Germinal center (tissue), 1 donor: ENCODE measurements at places on chromosomes 12 and 14.

GRCh38 chr12:66058554-66058953 is 72.0 kb downstream of the LLPH start:
- no peak for DNase-seq

DNA sequence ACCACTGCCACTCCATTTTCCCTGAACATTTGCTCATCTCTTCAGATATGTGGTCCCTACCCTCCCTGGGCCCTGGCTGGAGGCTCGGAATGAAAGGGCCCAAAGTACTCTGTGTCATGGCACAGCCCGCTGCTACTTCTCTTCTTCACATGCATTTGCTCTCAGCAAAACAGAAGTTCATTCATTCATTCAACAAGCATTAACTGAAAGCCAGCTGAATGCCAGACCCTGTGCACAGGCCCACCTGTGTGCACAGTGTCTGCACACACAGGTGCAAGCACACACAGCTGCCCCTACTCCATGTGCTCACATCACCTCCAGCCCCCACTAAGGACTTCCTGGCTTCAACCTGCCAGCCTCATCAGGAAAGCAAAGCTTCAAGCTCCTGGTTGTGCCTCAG is 7.8 kb downstream of the WNT1 start:
- no peak for DNase-seq

GRCh38 chr14:61812347-61813095 is 50.3 kb downstream of the SNAPC1 start:
- DNase-seq: peak; percentile 45

DNA sequence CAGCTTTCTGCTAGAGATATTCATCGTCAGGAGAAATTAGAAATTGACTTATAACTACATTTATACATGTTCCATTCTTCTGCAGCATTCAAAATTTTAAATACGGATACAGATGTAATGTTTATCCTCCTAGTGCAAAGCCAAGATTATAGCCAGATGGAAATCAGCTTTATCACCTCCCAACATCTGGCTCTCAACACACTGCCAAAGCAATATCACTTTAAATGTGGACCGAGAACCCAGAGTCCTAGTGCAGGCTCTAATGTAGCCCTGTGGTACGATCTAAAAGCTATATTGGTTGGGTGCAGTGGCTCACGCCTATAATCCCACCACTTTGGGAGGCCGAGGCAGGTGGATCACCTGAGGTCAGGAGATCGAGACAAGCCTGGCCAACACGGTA is 6.5 kb downstream of the MLH3 start:
- no peak for DNase-seq

GRCh38 chr14:89588840-89589296 is 171.8 kb upstream of the FOXN3 start:
- DNase-seq: no peak

DNA sequence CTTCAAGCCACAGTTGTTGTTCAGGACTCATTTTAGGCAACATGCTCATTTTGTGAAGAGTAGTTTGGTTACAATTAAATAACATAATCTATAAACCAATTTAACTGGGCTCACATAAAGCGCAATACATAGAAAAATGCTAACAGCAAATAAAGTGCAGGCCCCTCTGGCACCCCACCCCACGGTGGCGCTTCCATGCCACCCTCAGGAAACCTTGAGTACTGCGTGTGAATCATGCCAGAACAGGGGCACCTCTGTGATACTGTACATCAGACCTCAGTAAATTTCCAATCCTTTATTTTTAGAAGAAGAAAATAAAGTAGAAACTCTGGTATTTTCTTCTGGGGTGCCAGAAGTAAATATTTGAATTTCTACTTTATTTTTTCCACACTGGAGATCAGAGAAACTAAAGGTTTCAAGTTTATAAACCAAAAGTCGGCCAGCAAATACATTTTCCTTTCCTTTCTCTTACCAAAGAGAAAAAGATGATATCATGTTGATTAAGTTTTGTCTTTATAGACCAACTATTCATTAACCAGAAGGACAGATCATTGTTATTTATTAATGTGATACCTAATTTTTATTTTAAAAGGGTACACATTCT is 316.8 kb downstream of the PAWR start:
- DNase-seq: peak; percentile 19

- DNase-seq: no peak
These were observed 30.5 kb upstream of the GRIP1 start for GRCh38 chr12:66709457-66709773.

- DNase-seq: no peak
These were observed 122.5 kb downstream of the PHLDA1 start for GRCh38 chr12:75908961-75909605.

GRCh38 chr14:34425095-34425851 is 36.8 kb downstream of the SPTSSA start:
- DNase-seq: no peak

GRCh38 chr12:109928058-109928656 is 28.1 kb downstream of the TCHP start:
- DNase-seq: no peak

DNA sequence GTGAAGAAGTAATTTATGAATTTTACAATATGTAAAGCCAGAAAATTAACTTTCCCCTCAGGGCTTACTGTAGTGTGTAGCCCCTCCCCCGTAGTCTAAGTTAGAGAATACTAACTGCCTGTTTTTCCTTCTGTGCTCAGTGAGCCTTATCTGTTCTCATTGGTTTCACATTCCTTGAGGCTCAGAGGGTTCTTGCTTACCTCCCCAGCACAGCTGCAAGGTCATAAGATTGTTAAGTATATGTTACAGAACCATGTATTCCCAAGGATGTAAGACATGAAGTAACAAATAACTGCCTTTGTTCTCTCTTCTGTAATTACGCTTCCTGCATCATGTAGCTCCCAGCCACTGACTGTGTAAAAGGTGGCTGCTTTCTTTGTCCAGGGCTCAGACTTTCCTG is 1351.1 kb downstream of the TMEM121 start:
- no peak for DNase-seq

DNA sequence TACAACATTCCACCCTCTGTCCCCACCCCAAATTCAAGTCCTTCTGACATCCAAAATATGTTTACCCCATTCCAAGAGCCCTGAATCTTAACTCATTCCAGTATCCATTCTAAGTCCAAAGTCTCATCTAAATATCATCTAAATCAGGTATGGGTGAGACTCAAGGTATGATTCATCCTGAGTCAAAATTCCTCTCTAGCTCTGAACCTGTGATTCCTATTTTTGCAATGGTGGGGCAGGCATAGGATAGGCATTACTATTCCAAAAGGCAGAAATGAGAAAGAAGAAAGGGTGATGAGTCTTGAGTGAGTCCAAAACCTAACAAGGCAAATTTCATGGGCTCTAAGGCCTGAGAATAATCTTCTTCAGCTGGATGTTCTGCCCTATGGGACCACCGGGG is 140.3 kb upstream of the FAR2 start:
- no peak for DNase-seq

DNA sequence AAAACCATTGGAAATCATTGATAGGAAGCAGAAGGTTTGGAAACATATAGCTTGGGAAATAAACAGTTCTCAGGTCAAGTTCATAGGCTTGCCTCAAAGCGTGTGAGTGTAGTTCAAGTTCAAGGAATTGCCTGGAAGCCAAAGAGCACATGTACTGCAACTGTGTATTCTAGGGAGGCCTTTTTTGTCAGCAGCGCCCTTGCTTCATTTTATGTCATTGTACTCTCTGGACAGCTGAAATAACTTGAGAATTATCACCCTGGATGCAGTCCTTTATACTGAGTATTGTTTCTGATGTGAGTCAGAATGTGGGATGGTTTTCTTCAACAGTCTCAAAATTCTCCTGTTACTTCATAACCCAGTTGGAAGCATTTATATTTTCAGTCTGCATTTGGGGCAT is 16.0 kb upstream of the EVL start:
- DNase-seq: no peak

GRCh38 chr12:54749191-54749818 is 101.1 kb upstream of the DCD start:
- DNase-seq: peak; percentile 63

GRCh38 chr12:132323171-132324010 is 6.0 kb downstream of the GALNT9 start:
- DNase-seq: no peak

GRCh38 chr12:41624571-41624970 is 436.5 kb downstream of the PDZRN4 start:
- no peak for DNase-seq

DNA sequence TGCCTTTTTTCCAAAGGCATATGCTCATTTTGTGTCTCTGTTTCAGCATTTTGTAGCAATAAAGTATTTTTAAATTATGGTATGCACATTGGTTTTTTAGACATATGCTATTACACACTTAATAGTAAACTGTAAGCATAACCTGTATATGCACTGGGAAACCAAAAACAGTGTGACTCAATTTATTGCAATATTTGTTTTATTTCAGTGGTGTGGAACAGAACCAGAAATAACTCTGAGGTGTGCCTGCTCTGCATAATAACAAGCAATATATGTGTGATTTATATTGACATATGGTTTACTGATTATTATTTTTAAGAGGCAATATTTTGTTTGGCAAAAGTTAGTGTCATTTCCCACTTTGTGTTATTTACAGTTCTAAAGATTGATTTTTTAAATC is 126.6 kb upstream of the CPNE8 start:
- DNase-seq: no peak

GRCh38 chr12:96427269-96427729 is 27.1 kb upstream of the CDK17 start:
- DNase-seq: no peak

DNA sequence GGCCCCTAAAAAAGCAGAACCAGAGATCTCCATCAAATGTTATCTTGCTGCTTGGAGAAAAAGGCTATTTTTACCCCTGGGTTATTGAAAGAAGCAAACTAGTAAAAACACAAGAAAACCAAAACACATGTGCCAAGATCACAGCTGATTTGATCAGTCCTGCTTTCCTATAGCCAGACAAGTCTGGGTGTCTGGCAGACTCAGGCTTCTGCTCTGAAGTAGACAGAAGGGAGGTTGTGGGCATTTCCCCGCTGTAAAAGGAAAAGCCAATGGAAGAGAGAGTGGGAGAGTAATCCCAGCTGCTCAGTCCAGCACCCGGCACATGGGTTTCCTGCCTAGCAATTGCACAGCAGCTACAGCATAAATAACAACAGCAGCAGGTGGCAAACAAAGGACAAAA is 177.9 kb downstream of the PHLDA1 start:
- no peak for DNase-seq

GRCh38 chr12:131106349-131106941 is 152.7 kb downstream of the ADGRD1 start:
- no peak for DNase-seq

DNA sequence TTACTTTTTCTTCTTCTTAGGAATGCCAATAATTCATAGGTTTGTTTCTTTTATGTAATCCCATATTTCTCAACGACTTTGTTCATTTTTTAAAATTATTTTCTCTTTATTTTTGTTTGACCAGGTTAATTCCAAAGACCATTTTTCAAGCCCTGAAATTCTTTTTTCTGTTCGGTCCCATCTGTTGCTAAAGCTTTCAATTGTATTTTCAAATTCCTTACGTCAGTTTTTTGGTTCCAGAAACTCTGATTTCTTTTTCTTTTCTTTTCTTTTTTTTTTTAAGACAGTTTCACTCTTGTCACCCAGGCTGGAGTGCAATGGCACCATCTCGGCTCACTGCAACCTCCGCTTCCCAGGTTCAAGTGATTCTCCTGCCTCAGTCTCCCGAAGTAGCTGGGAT is 27.6 kb downstream of the RAB3IP start:
- no peak for DNase-seq

DNA sequence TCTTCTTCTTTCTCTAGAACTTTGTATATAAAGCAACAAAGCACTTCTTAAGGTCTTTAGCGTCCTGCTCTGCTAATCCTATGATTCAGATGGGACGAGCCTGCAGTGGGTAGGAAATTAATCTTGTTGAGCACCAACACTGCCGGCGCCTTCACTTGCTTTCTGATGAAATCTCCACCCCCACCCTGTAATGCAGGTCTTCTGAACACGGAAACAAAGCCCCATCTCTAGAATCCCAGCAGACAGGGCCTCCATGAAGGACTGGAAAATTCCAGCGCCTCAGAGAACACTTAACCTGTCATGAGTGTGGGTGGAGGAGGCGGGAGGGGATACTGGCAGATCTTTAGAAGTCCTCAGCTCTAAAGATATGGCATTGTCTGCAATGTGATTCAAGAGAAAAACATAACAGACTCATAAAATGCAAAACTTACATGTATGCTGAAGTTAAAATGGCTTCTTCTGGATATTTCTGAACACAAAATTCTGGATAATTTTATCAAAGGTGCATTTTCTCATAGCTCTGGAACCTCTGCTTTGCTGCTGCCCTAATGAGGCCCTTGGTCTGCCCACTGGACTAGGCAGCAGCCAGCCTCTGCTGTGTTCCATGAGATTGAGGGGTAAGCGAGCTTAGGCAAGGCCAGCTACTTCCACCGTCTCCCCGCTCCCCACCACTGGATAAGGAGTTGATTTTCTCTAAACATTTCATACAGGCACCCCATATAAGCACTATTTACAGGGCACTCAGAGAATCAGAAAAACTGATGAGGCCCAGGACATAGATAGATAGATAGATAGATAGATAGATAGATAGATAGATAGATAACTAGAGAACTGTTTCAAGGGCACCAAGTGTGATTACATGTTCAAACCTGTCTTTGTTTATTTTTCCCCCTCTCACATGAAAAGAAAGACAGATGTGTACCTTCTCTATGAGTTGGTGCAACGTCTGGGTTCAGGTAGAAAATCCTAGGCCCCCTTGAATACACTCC is 43.1 kb downstream of the ZFP36L1 start:
- no peak for DNase-seq
